ENCODE measurements at places on chromosomes 4 and X. TPM values are rescaled to one million over a fixed set of nuclear protein-coding genes. Genes with fewer than 3 reads are reported as not detected.
A peak's percentile ranks its signal among the peaks of the same experiment; 100 is the strongest.

DNA sequence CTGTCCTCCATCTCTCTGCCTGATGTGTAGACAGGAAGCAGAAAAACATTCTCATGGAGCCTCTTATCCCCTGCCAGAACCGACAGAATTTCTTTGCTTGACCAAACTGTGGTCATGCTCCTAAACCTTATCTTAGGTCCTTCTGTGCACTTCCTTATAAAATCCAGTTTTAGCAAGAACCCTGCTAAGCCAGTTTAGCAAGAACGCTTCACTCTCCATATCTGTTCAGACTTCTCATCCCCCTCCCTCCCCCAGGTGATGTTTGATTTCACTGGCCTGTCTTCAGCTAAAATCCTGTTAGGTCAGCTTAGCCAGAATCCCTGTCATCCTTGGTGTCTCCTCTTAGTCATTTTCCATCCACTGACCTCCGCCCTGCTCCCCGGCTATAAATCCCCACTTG is 1130.9 kb upstream of the PRKX start:
- no peak for DNase-seq

DNA sequence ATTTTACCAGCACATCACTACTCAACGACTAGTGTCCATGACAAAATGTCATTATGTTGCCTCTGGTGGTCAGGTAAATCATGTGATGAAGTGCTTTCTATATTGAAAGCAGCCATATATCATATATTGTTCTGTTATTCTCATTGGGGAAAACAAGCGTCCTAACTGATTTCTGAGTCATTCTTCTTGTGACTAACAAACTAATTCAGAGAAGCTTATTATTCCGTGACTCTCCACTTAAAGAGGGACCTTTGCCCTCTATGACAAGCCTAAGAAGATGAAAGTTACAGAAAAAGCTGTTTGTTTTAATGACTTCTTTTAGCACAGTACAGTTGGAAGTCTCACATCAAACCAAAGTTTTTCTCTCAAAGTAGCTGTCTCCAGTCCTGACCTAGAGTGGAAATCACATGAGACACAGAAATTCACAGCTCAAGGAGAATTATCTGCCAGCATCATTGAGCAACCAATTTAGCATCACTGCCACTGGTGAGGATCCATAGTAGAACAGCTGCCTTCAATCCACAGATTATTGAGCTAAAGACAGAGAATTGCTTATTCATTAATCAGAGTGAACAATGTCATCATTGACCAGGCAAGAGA is 36.4 kb downstream of the ASB9 start:
- DNase-seq: no peak

MAGED4B gene
- total RNA-seq: 1.5 TPM

- no peak for DNase-seq
These were observed 93.0 kb downstream of the SPIN4 start for GRCh38 chrX:63258144-63258543.

RBM46 gene
- not detected for total RNA-seq

- no peak for DNase-seq
These were observed 136.4 kb downstream of the ADGRL3 start for GRCh38 chr4:61336488-61336887.

- DNase-seq: peak; percentile 28
These were observed 2.4 kb upstream of the PTCHD1 start for GRCh38 chrX:23332101-23332887.

- DNase-seq: no peak
These were observed 27.8 kb downstream of the CD99L2 start for GRCh38 chrX:150870487-150871340.

DNA sequence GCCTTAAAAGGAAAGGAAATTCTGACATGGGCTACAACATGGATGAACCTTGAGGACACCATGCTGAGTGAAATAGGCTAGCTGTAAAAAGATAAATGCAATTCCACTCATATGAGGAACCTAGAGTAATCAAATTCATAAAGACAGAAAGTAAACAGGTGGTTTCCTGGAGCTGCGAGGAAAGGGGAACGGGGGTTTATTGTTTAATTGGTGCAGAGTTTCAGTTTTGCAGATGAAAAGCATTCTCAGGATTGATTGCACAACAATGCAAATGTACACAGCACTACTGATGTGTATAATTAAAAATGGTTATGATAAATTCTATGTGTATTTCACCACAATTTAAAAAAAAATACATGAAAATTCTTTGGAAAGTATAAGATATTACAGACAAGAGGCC is 24.0 kb downstream of the PLRG1 start:
- DNase-seq: no peak

All from activated CD8-positive, alpha-beta T cell treated with anti-CD3 and anti-CD28 coated beads for 36 hours (primary cell).